ENCODE measurements at places on chromosomes 3 and 15.
A peak's percentile ranks its signal among the peaks of the same experiment; 100 is the strongest.

DNA sequence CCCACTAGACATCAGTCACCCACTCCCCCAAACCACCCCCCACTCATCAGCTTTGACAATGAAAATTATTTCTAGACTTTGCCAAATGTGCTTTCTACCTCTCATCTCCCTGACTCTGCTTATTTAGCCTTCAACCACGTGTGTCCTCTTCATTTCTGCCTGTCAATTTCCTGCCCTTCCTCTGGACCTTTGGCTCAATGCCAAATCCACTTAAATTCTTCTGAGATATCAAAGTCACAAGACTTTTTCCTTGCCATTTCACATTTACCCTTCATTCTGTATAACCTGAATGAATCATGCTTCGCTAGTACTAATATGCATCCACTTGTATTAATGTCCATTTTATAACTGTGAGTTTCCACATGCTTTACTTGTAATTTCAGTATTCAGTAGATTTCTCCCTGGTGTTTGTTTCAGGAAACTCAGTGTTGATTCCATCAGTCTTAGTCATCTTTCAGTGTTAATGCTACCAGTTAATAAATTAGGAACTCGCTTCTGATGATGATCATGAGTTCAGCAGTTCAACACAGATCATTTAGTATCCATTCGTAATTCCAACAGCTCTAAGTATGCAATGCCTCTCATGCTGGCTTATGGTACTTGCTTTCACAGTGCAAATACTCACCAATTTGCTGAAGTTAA, 128.2 kb upstream of the OSTN start:
- no peak for DNase-seq

GRCh38 chr3:103082501-103082900, 647.7 kb downstream of the ZPLD1 start:
- DNase-seq: no peak

DNA sequence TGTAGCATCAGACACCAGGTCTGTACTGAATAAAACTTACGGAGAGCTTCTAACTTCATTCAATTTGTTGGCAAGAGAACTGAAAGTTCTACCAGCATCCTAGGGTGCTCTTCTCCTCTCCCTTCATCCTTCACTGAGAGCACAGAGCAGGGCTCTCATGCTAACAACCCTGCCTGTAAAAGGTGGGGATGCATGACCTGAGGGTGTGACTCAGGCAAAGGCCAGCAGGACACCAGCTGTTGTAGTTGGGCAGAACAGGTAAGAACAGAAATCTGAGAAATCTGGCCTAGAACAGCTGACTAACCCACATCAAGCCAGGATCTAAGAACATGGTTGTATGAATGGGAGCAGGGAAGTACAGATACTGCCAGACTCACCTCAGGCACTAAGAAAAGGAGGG, 64.2 kb downstream of the MYLK start:
- DNase-seq: no peak

DNA sequence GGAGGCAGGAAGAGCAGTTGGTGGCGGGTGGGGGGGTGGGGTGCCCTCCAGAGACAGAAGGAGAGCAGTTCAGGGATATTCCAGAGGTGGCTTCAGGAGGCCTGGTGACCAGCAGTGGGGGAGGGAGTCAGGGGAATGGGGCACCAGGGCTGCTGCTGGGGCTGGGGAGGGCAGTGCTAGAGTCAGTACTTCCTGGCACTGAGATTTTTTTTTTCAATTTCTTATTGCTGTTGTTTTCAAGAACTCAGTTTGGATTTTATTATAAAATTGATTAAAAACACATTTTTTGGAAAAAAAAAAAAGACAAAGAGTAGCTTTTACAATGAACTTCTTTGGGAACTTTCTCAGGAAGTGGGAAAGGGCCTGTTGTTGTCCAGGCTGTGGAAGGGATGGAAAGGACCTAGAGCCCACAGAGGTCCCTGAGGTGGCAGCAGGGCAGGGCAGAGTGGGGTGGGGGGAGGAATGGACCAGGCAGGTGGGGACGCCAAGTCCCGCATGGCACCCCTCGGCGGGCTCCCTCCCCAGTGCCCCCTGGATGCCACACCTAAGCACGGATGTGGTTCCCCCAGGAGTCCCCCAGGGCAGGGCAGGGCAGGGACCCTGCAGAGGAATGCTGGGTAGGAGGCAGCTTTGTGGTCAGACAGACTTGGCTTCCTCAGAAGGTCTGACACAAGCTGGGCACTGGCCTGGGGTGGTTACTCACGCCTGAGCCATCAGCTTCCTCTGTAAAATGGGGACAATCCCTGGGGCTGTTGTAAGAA, 8.5 kb upstream of the ANPEP start:
- no peak for DNase-seq

- DNase-seq: peak; percentile 70
These were observed 104.9 kb upstream of the ASB14 start for GRCh38 chr3:57397175-57398026.

DNA sequence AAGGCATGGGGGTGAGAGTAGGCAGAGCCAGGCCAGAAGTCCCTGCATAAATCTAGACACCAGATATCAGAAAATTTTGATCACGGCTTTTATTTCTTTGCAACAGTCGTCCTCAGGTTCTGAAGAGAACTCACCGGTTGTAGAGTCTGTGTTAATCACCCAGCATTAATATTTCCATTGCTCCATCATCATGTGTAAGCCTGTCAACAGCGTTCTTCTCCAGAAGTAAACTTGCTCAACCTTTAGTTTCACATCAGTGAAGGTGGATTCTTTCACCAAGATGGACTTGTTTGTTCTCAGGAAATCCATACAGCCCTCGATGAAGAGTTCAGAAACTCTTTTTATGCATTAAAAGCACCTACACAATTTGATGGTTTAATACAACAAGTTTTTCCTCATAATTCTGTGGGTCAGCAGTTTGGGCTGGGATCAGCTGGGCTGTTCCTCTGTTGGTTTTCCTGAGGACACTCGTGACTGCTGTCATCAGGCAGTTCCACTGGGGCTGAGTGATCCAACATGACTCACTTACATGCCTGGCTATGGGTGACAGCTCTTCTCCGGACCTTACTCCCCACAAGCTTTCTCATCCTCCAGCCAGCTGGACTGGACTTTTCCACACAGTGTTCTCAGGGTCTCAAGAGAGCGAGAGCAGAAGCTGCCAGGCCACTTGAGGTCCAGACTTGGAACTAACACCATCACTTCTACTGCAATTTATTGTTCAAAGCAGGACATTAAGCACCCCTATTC, 303.4 kb downstream of the ZNF621 start:
- no peak for DNase-seq

GRCh38 chr15:38479266-38479665, 25.3 kb downstream of the FAM98B start:
- DNase-seq: no peak

DNA sequence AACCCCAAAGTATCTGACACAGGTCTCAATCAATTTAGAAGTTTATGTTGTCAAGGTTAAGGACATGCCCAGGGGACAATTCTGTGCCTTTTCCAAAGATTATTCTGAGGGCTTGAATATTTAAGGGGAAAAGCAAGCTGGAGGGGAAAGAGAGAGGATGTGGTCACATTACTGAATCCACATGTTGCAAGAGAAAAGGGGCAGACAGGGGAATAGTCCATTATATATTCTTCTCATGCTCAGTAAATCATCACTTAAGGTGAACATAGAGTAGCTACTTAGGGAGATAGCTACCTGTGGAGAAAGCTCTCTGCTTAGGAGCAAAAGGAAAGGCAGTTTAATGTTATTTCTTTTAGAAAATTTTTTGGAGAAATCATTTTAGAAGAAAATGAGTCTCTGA, 751.6 kb downstream of the SI start:
- no peak for DNase-seq

GRCh38 chr3:16130066-16130465, 44.4 kb upstream of the GALNT15 start:
- DNase-seq: no peak

- DNase-seq: no peak
These were observed 3.1 kb downstream of the CD86 start for GRCh38 chr3:122058294-122058693.

DNA sequence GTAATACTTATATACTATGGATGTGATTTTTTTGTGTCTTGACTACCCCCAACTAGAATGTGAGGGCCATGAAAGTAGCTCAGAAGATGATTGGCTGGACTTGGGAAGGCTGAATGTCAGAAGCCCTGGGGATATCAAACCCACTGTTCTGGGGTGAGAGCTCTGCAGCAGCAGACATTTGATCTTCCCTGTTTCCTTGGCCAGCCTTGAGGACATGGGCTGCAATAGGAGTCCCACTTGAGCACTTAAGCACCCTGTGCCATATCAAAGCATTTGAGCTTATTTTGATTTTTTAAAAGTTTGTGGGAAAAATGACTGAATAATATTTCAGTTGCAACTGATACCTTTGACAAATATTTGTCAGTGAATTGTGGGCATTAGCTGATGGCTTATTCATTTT, 21.7 kb downstream of the GTF2E1 start:
- peak; percentile 41 for DNase-seq

- no peak for DNase-seq
These were observed 263.1 kb upstream of the DNAJC19 start for GRCh38 chr3:181252631-181253030.

GRCh38 chr3:64203216-64203615, 22.1 kb downstream of the PRICKLE2 start:
- no peak for DNase-seq

DNA sequence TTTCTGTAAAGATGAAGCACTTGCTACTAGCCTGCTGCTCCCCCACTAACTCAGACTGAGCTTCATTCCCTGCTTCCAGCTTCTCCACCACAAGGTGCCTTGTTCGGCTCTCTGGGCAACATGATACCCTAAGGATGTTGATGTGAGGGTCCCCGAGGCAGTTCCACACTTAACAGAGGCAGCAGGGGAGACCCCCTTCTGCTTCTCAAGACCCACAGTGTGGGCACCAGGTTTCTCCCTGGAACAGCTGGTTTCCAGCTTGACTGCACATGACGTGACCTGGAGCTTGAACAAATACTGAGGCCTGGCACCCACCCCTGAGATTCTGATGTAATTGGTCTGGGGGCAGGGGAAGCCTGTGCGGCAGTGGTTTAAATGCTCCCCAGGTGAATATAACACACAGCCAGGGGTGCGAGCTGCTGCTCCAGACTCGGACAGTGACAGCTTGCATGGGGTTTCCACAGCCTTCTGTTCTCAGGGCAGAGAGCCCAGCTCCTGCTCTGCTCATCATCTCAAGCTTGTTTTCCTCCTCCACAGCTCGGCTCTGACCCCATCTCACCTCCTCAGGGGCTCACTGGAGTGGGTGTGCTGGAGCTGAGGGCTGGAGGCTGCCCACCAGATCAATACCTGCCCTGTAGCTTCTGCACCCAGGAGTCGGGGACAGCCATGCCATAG, 95.0 kb upstream of the HACD2 start:
- no peak for DNase-seq

- DNase-seq: no peak
These were observed 10.7 kb downstream of the STT3B start for GRCh38 chr3:31543375-31543774.

- DNase-seq: no peak
These were observed 301.6 kb downstream of the EFHB start for GRCh38 chr3:19632099-19633074.

- DNase-seq: no peak
These were observed 294.9 kb downstream of the SHQ1 start for GRCh38 chr3:72553298-72553697.

GRCh38 chr3:85740561-85740960, 781.8 kb downstream of the CADM2 start:
- DNase-seq: no peak

DNA sequence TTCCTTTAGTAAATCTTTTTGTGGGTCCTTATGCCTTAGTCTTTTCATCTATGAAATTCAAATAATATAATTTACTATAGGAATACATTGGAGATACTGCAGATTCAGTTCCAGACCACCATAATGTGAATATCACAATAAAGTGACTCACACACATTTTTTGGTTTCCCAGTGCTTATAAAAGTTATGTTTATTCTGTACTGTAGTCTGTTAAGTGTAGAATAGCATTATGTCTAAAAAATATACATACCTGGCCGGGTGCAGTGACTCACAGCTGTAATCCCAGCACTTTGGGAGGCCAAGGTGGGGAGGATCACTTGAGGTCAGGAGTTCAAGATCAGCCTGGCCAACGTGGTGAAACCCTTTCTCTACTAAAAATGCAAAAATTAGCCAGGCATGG, 53.9 kb upstream of the PAQR5 start:
- no peak for DNase-seq

- no peak for DNase-seq
These were observed 66.0 kb downstream of the PEX5L start for GRCh38 chr3:179970746-179971145.

DNA sequence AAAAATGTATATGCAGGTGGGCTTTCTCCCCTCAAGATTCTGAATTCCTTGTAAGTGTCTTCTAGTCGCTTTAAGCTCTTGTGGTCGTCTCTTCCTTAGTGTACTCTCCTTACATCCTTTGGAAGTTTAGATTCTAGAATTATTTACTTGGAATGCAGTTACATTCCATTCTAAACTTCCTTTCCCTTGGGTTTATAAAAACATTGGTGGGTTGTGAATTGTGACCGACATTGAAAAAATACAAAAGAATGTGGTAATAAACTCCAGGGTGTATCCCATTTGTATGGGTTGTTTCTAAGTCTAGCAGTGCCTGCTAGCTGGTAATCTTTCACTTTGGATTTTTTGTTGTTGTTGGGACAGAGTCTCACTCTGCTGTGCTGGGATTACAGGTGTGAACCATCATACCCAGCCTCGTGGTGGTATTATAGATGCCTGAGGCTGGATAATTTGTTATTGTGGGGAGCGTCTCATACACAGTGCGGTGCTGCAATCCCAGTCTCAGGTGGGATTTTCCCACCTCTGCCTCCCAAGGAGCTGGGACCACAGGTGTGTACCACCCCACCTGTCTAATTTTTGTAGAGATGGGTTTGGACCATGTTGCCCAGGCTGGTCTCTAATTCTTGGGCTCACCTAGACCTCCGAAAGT, 9.1 kb downstream of the CHD2 start:
- no peak for DNase-seq

DNA sequence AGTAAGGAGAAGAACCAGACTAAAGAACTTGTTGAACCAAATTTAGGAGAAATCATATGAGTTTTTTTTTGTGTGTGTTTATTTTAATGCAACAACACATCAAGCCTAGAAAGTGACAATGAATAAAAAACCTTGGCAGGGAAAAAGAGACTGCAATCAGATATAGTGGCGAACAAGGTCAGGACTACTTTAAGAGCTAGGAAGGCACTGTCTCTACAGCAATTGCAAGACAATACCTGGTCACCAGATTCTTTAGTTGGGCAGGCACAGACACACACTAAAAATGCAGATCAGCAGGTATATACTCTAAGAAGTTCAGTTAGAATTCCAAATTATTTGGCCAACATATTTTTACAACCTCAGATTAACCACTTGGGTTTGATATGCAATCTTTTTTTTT, 30.8 kb upstream of the GMPPB start:
- DNase-seq: no peak

DNA sequence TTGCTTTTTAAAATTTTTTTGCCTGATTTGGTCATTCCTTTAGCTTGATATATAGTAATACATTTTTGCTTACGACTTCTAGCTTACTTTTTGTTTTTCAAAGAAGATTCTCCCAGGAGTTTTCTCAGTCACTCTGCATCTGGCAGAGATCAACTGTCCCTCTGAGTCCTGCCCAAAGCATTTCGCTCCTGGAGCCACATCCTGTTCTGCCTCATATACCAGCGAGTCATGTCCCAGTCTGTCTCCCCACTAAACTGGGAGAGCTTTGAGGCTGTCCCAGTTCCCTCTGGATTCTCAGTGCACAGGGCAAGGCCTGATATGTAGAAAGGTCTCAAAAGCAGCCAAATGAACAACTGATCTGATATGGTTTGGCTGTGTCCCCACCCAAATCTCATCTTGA, 326.3 kb downstream of the ARRDC4 start:
- no peak for DNase-seq

GRCh38 chr15:52464478-52464877, 64.2 kb downstream of the MYO5A start:
- no peak for DNase-seq

- DNase-seq: no peak
These were observed 82.0 kb downstream of the LIPC start for GRCh38 chr15:58513726-58514336.

All from iPS-NIHi11 (cell line).